Activated naive CD8-positive, alpha-beta T cell treated with anti-CD3 and anti-CD28 coated beads, Interleukin-2, amount 10 ng/mL, durations not matched to agents 7 days and 5 days (primary cell): ENCODE measurements at places on chromosomes 2 and 18.

DNA sequence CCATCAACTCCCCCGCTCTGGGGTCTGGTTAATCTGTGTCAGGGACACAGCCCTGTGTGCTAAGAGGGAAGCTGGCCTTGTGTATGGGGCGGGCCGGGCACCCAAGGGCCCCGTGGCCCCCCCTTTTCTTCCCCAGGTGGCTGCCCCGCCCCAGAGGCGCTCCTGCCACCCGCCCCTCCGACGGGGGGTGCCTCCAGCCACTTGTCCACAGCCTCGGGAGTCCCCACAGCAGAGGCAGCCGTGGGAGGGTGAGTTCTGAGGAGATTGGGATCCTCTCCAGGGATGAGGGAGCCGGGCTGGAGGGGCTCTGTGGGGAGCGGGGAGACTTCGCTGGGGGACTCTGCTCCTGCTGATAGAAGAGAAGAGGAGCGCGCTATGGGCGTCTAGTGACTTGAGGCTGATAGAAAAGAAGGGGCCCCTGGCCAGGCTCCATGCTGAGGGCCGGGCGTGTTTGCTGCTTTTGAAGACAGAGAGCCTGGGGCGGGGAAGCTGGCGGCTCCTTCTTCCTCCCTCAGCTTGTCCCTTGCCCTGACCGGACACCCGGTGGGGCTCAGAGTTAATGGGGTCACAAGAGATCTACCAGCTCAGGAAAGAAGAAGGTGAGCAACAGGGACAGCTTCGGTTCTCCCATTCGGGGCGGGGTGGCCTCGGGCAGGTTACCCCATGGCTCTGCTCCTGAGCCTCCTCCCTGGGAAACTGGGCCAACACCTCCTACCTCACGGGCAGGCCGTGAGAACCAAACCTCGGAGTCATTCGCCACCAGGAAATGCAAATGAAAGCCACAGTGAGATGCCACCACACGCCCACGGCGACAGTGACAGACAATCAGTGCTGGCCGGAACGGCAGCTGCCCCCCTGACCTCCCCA, 89.4 kb upstream of the TAF1B start:
- no peak for DNase-seq

- DNase-seq, result no peak
Measured at GRCh38 chr18:6728809-6729246, 688 bp upstream of the ARHGAP28 start.

DNA sequence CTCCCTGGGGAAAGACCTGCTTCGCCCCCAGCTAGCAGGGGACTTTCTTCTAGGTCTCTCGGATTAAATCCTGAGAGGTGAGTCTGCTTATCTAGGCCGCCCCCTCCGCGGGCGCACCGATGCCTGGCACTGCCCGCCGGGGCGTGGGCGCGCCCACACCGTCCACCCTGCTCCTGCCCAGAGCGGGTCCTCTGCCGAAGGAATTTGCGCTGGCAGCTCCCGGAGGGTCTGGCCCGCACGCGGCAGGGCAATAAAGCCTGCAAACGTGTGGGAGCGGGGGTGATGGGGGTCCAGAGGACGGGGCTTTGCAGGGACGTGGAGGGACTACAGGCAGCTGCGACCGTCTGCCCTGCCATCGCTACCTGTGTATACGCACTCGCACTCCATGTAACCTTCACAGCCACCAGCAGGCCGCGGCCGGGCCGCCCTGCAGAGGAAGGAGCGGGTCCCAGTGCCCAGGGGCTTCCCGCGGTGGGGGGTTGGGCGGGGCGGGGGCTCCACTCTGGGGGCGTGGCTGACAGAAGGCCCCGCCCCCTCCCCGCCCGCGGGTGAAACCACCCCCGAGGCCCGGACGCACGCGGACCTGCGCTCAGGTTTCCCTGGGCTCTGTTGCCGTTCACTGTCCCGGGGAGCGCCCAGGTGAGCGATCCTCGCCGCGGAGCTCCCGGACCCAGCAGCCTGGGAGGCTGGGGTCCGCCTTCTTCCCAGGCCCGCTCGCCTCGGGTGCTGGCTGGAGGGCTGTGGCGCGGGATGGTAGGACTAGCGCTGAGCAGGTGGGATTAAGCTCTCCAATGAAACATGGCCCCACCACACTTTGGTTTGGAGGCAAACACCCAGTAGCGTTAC, 174.5 kb upstream of the HS6ST1 start:
- no peak for DNase-seq

GRCh38 chr2:28898048-28898447, 3.6 kb downstream of the WDR43 start:
- no peak for DNase-seq

DNA sequence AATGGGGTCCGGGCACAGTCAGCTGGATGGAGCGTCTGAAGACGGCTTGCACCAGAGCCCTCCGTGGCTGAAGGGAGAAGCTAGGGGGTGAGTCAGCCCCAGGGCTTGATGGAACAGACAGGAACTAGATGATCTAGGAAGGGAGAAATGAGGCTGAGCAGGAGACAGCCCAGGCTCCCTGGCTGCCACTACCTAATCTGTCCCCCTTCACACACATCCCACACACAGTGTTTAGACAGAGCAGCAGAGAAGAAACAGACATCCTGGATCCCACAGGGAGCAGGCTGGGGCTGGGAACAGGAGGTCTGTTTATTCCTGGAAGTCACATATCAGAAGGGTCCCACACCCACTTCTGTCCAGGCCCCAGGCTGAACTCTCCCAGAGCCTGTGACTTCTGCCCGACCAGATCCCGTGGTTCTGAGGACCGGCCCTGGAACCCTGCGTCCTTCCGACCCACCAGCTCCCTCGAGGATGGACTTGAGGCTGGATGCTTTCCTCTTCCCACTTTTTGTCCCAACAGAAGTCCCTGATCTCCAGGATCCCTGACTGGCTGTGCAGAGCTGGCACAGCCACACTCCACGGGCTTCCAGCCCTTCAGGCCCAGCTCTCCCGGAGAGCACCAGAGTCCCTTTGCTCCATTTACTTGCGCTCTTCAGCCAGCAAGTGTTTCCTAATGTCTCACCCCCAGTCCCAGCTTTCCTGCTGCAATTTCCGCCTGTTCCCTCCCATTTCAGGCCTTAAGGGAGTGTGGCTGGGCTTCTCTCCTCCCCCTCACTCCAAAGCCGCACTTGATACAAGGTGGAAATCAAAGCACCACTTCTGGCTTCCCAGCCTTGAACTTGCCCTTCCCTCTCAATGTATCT, 1.5 kb upstream of the GPBAR1 start:
- no peak for DNase-seq

- DNase-seq, result no peak
Measured at GRCh38 chr2:123993728-123994323, 31.3 kb upstream of the CNTNAP5 start.

- DNase-seq, result no peak
Measured at GRCh38 chr2:41741951-41742595, 305.7 kb upstream of the PKDCC start.

DNA sequence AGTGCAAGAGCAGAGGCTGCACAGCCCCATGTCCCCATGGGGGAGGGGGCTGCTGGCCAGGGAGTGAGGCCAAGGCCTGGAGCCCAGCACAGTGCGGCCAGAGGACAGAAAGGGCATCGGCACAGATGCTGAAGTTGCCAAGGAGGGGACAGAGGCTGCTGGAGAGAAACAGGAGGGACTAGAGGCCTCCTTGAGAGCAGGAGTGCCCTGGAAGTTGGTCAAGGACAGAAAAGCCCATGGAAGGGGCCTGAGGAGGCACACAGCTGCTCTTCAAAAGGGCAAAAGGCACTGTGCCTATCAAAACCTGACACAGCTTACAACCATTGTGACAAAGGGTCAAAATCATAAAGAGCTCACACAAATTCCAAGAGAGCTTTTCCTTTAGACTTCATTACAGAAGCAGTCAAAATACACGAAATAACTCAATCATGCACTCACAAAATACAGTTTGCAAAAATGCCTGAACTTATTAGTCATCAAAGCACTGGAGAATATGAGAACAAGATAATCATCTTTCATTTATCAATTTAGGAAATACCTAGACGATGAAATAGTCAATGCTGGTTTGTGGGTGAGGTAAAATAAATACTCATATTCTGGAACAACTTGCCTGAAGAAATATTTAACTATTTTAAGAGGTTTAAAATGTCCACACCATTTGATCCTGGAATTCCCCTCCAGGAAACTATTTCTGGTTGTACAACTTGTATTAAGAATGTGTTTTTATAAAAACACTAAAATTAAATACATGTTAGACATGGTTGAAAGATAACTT, 79.6 kb downstream of the USP40 start:
- DNase-seq, result no peak

- DNase-seq, result no peak
Measured at GRCh38 chr18:63378919-63379638, 12.1 kb upstream of the KDSR start.

GRCh38 chr18:40485318-40485717, 1469.7 kb upstream of the PIK3C3 start:
- DNase-seq, result no peak

DNA sequence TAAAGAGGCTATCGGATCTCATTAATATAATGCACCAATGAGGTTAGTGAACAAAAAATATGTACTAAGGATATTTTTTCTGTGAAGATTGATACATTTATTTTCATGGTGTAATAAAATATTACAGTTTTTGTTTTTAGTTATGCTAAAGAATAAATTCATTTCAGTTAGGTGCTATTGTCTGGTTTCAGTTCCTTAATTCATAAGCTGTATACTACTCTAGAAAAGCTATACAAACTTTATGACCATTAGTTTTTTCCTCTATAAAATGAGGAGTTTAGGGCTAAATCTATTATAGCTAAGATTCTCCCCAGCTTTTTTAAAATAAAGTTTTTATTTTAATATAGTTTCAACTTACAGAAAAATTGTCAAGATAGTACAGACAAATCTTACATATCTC, 1311.7 kb upstream of the NXPH2 start:
- no peak for DNase-seq

GRCh38 chr2:217335341-217335966, 475.6 kb upstream of the TNP1 start:
- no peak for DNase-seq
